MCF 10A (cell line): ENCODE measurements at places on chromosomes 6 and 20. TPM values are rescaled to one million over a fixed set of nuclear protein-coding genes. Genes with fewer than 3 reads are reported as not detected.

The GUCA1A gene
- total RNA-seq, result not detected in 2 replicates

The PLA2G7 gene
- not detected in 2 replicates for total RNA-seq

The PTPRK gene
- total RNA-seq, result 50.2 and 55.5 TPM in 2 replicates

The ISM1 gene
- 1.0 and 1.3 TPM in 2 replicates for total RNA-seq

The PTGIS gene
- total RNA-seq, result not detected in 2 replicates

The SPATS1 gene
- not detected in 2 replicates for total RNA-seq

DNA sequence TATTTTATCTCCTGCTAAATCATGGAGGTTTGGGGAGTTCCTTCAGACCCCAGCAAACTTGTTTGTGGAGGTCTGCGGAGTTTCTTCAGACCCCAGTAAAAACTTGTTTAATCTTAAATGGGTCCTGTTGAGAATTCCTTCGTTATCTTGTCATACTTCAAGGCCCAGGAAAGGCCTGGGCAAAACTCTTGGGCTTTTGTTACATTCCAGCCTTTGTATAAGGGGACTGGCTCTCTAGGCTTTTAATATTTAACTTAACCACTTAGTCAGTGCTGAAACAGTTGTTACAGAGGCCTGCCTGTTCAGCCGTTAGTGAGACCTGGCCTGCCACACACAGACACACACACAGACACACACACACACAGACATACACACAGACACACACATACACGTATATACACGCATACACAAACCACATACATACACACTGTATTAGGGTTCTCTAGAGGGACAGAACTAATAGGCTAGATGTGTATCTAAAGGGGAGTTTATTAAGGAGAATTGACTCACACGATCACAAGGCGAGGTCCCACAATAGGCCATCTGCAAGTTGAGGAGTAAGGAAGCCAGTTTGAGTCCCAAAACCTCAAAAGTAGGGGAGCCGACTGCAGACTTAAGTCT, 21.3 kb upstream of the CST3 start:
- no peak for DNase-seq

DNA sequence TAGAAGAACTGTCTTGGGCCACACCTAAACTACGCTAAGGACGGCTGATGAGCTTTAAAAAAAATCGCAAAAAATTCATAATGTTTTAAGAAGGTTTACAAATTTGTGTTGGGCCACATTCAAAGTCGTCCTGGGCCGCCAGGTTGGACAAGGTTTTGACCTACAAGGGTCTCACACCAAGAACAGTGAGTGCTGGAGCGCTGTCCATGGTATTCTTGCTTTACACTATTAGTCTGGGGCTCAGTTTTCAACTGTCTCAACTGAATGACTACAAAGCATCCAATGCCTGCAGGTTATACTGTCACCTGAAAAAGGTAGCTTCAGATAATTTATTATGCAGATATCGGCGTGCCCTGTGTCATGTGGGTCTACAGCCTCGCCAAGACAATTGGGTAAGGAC, 3.7 kb upstream of the FAXC start:
- DNase-seq, result peak; percentile 30

GRCh38 chr6:120816794-120817193, 517.5 kb downstream of the TBC1D32 start:
- no peak for DNase-seq

- DNase-seq, result no peak
These were observed 228.5 kb upstream of the EXOC2 start for GRCh38 chr6:921400-921799.

- no peak for DNase-seq
These were observed 10.9 kb upstream of the OSER1 start for GRCh38 chr20:44221368-44221954.

DNA sequence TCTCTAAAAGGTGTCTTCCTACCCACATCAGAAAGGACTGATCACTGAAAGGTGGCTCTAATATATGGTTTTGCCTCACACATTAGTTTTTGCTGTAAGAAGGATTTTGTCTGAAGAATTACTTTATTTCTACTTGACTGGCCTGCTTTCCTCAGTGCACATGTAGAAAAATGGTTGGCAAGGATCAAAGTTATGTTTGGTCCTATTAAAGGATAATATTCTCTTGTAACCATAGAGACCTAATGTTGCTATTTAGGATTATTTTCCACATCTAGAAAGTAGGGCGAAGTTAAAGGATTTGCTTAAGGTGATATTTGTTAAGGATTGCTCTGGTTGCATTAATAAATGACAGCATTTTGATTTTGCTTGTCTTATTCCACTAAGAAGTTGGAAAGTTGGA, 40.7 kb downstream of the PHACTR2 start:
- DNase-seq, result no peak

GRCh38 chr6:101614774-101615173, 221.3 kb downstream of the GRIK2 start:
- DNase-seq, result peak; percentile 51

DNA sequence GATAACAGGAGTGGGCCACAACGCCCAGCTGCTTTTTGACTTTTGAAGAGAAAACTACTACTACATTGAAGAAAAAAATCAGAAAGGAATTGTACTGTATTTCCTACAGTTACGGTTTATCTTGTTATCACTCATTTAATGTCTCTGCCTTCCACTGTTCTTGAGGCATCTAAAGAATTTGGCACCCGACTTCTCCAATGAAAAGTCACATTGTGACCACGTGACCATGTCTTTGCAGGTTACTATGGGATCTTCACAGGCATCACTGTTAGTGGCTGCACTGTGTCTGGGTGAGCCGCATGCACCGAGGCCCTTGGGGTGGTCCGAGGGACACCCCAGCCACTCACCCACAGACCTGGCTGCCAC, 26.8 kb downstream of the RRBP1 start:
- DNase-seq, result no peak

GRCh38 chr6:78492351-78493017, 374.9 kb upstream of the IRAK1BP1 start:
- DNase-seq, result peak; percentile 38

GRCh38 chr20:21259346-21259745, 43.8 kb upstream of the XRN2 start:
- DNase-seq, result no peak

DNA sequence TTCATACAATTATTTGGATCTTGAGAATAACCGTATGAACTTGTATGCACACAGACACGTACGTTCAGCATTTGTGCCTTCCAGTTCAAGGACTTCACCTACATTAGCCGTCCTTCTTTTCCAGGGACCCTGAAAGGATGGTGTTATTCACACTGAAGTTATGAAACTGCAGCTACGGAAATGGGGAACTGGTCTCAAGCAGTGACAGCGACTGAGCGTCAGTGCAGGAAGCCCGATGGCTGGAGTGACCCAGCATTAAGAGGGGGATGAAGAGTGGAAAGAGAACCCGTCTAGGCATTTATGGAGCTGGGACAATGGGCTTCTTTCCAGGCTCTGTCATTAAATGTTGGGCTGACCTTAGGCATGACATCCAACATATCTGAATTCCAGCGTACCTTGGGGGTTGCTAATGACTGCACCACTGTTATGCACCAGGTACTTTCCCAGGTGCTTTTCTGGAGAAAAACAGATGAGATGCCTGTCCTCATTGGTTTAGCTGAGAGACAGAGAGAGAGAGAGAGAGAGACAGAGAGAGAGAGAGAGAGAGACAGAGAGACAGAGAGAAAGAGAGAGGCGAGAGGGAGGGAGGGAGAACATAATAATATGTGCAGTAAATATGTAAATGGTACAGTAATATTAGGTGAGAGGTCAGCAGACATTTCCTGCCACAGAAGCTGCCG, 204.7 kb upstream of the EXOC2 start:
- no peak for DNase-seq

DNA sequence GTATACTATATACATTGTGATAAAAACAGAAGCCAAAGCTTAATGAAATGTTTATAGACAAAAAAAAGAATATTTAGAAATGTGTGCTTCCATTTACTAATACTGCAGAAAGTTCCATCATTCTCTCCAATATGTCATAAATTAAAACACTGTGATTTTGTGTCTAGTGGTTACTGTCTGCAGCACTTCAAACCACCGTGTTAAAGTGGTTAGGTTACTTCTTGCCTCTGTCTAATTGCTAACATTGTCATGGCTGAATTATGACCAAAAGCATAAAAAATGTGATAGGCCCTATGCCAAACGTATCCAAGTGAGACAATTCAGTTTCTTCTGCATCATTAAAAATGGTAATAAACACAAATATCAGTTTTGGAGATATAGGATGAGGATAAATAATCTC, 52.7 kb upstream of the CST5 start:
- no peak for DNase-seq

- peak; percentile 62 for DNase-seq
These were observed 314.0 kb upstream of the RSPO3 start for GRCh38 chr6:126804332-126805064.

GRCh38 chr6:11744753-11745152, 33.9 kb downstream of the ADTRP start:
- no peak for DNase-seq

DNA sequence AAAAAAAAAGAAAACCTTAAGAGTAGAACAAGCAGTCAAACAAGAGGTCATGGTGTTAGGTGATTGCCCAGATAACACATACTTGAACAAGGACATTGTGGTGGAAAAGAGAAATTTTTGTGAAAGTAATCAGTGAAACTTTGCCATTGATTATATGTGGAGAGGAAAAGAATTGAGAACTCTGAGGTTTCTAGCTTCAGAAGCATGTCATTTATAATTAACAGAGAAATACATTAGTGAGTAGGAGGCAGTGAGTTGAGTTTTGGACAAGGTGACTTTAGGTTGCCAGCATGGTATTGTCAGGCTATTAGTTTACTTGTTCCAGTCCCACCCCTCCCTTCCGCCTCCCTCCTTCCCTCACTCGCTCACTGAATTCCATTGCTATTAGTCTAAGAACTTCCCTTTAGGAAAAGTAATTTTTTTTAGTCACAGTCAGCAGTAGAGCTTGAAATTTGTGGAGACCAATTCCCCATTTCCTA, 17.2 kb downstream of the TAB2 start:
- peak; percentile 78 for DNase-seq

DNA sequence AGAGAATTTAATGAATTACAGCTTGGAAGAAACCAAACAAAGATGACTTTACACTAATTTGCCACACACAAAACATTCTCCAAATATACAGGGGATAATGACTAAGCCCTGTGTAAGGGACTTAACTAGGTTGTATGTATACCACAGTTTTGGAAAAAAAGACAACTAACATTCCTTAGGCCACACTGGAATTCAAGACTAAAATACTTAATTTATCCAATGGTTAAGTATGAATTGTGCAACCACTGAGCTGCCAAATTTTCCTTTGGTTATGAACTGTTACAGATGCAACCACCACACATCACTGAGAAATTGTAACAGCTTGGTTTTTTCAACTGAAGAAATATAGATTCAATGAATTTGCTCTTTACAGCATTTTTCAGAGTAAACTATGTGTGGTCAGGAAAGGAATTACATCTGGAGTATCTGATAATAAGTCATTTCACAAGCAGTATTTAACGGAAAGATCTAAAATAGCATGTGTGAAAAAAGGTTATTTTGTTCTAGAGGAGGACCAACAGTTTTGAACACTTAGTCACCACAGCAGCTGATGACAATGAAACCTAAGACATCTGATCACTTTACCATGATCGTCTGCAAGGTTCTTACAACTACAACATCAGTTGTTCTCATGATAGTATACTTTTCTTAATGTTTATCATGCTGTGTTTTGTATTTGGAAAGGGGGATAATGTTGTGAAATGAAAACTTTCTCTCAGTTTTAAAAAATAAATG, 318.8 kb downstream of the BCKDHB start:
- DNase-seq, result no peak

GRCh38 chr6:107624541-107624940, 134.6 kb downstream of the SOBP start:
- peak; percentile 22 for DNase-seq

- DNase-seq, result no peak
These were observed at the start of gene BCAS1 for GRCh38 chr20:54070187-54070987. TSS of gene BCAS1 (minus strand) at chr20:54070594. CDS start at chr20:54058718, 11,876 bp downstream.

DNA sequence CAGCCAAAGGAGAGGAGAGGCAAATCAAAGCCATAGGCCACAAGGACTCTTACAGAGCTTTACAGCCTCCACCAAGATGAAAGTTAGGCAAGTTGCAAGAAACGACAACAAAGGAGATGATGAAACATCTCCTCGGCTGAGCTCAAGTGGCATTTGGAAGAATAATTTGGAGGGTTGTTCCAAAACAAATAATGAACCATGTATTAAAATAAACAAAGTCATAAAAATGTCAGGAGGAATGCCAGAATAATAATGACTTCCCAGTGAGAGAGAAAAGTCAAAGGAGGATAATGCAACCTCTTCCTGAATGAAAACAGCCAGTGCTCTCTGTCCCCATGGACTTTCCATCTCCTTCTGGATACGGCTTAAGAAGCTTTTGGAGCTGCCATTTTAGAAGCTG, 371.4 kb upstream of the ID4 start:
- DNase-seq, result peak; percentile 91

GRCh38 chr6:88662653-88663174, 300.7 kb downstream of the RNGTT start:
- no peak for DNase-seq

DNA sequence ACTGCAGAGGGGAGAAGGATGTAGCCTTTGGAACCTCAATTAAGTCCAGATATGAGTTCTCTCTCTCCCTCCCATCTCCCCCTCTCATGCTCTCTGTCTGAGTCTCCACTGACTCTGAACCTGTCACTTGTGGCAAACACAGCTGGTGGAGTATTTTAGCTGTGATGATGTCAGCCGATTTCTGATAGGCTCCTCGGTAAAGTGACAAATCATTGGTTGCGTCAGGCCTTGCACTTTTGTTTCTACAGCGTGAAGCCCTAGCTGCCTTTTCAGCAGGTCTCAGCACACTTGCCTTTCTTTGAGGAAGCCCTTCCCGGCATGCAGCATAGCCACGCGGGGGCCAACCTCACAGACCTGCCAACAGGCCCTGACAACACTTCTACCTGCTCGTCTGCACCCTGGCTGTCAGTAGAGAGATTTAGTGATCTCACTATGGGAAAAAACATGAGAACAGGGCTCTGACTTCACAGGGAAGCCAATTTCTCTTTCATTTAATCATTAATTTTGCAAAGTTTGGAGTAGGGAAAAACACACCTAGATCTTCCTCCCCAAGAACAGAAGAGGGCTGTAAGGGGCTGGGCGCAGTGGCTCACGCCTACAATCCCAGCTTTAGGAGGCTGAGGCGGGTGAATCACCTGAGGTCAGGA, 84.4 kb downstream of the GMPR start:
- peak; percentile 57 for DNase-seq

- no peak for DNase-seq
These were observed 101.9 kb upstream of the NAA20 start for GRCh38 chr20:19915111-19915798.

DNA sequence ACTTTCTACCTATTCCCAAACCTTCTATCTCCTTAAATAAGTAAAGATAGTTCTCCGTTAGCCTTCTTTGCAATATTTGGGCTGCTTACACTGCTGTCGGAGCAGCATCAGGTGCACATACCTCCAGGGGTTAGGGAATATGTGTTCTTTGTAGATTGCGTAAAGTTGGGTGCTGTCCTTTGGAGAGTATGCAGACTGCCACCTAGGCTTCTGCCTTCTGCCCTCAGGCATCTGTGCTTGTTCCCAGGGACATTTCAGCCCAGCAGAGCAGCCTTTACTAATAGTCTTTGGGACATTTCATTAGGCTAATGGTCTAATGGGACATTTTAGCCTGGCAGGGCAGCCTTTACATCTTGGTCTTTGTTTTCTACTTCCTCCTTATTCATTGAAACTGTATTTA, 260.6 kb downstream of the TPBG start:
- peak; percentile 5 for DNase-seq
